SK-N-MC (cell line): ENCODE measurements at places on chromosomes 5 and 9.

- DNase-seq = peak; percentile 39
These were observed 40.4 kb downstream of the ZDHHC21 start for GRCh38 chr9:14652729-14653377.

GRCh38 chr5:54178207-54178606, 132.2 kb downstream of the ARL15 start:
- no peak for DNase-seq

DNA sequence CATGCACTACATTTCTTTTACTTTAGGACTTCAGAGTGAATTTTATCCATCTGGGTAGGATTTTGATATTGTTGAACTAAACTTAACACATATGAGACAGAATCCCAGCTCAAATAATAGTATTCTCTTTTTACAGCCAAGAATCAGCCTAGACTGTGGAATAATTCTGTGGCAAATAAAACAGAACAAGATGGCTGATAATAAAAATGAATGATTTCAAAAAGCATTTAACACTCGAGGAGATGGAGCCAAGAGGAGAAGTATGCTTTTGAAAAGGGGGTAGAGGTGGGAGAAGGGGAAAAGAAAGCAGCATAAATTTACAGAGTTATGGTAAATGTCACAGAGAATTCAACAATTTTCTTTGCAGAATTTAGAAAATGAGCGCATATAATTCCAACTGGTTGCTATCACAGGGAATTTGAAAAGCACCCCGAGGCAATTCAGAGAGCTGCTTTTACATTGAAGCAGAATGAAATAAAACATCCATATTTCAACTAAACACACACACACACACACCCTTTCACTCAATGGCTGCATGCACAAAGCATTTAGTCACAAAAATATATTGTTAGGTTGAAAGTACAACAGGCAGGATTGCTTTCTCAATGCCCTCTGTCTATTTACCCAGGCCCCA, 60.2 kb upstream of the DMAC1 start:
- no peak for DNase-seq

GRCh38 chr5:154647114-154647760, 107.9 kb upstream of the LARP1 start:
- DNase-seq = no peak

- no peak for DNase-seq
These were observed 41.9 kb downstream of the CDK7 start for GRCh38 chr5:69276422-69277174.
